ENCODE measurements at places on chromosomes 2 and 18.

- no peak for DNase-seq
These were observed 180.9 kb upstream of the TWIST2 start for GRCh38 chr2:238667008-238667407.

DNA sequence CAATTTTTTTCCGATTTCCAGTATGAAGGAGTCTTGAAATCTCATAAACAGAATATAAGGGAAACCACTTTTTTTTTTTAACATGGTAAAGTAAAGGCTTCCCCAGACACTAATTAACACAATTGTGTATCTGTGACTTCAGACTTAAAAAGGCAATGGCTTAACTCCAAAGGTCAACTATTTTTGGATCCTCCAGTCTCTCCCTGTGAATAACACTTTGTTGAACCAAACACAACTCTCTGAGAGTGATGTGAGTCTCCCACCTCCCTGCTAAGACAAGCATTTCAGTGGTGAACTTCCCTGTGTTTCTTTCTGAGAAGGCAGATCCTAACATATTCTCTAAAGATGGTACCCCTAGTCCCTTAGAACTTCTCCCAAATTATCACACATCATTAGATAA, 219.6 kb upstream of the RBBP8 start:
- DNase-seq = no peak

DNA sequence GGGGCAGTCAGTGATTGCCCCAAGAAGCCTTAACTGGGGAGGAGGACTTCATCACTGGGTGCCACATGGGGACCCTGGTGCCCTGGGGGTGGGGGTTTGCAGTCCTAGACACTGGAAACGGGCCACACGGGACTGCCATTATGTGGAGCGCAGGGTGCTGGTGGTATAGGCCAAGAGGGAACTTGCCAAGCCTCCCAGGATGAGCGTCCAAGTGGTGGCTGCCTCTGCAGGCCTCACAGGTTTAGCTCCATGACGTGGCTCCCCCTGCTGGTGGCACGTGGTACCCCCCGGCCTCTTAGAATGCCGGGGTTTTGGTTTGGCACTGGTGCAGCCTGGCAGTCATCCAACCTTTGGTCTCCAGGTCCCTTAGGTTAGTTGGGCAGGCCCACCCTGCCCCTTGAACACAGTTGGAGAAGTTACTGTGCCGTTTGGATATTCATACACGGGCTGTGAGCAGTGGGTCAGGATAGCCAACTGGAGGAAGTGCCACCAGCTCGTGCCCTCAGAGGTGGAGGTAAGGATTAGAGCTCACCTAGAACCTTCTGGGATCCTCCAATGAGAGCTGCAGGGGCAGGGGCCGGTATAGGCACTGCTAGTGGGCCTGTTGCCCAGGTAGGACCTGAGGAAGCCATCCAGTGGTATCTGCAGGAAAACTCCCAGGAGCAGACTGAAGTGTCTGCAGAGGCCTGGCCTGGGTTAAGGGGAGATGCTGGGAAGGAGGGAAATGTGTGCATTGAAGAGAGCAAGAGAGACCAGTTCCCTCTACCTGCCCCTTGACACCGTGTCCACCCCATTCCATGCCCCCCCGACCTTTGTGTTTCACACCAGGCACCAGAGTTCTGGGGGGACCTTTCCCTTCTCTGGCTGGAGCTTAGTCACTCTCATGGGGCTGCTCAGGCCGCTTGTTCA, 5.7 kb downstream of the PTMA start:
- peak; percentile 67 for DNase-seq

- no peak for DNase-seq
These were observed 52.5 kb downstream of the POMC start for GRCh38 chr2:25115902-25116301.

GRCh38 chr18:9539283-9539682, 64.0 kb downstream of the RALBP1 start:
- no peak for DNase-seq

DNA sequence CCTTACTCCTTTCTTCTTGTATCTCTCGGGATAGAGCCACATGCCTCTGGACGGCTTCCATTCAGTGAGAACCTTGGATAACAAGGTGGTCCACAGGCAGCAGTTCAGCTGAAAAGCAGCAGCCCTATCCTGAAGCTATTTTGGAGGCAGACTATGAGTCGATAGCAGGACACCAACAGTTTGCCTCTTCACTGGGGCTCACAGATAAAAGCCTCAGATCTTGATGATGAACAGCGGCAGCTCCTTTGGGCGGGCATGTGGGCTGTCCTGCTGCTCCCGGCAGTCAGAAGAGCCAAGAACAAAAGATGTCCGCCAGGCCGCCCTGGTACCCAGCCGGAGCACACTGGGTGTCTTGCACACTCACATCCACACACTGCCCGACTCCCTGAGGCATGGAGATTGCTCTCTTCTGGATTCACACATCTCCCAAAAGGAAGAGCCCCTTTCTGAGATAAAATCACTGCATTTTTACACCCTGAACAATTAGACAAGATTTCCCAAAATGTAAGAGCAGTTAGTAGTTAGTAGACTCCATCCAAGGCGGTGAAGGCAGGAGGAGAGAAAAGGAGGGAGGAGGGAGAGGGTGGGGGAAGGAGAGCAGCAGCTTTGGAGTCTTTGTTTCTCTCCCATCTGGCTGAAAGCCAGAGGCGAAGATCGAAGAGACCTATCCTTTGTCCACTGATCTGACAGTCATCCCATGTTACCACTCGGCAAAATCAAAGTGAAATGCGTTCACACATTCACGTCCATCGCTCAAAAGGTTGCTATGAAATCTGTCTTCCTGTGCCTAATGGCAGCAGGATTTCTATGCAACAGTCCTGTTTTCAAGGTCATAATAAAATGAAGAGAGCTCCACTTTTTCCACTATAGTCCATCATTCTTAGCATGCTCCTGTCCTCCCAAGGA, 90.1 kb upstream of the KLF7 start:
- no peak for DNase-seq

DNA sequence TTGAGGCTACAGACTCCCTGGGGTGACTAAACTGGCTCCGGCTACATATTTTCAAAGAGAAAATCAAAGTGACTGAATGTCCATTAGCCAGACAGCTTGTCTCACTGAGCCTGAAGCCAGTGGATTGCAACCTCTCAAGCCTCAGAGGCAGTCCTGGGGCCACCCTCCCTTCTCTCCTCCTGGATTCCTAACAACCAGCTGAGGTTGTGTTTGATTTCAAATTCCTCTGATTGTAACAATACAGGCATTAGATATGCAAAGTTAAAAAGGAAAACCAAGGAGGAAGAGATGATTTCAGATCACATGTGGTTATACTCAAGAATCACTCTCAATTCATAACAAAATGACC, 101.0 kb upstream of the LMAN1 start:
- DNase-seq = no peak

GRCh38 chr18:46262856-46263255, 158.7 kb downstream of the HAUS1 start:
- no peak for DNase-seq

DNA sequence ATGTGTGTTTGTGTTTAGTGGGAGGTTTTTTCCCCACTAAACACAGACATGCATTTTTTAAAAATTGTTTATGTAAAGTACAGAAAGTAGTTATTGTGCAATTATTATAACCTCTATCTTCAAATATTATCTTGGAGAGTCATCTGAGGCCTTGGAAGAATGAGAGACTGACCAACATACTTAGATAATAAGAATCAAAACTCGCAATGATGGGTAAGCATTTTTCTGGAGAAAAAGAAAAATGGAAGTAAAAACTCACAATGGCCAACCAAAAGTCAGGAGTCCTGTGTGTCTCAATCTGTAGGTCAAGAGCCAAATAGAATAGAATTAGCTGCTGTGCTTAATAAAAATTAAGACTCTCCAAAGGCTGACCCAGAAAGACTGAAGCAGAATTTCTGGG, 43.0 kb downstream of the MEMO1 start:
- DNase-seq = no peak

Data from NCI-H146 (cell line).